ENCODE measurements at places on chromosomes 5 and 9. TPM values are rescaled to one million over a fixed set of nuclear protein-coding genes. Genes with fewer than 3 reads are reported as not detected.

Gene ZDHHC11
- 0.78 TPM for total RNA-seq

Gene PIP5K1B
- 17.1 TPM for total RNA-seq

Gene CCL28
- 10.7 TPM for total RNA-seq

Gene PCDHB16
- not detected for total RNA-seq

Gene ZNF189
- 21.1 TPM for total RNA-seq

Gene PCDHA5
- not detected for total RNA-seq

Gene BOD1
- total RNA-seq = 32.4 TPM

Gene RECK
- 4.2 TPM for total RNA-seq

Gene ARL14EPL
- not detected for total RNA-seq

Gene KCTD16
- not detected for total RNA-seq

Gene COL15A1
- total RNA-seq = 0.15 TPM

Gene DBH
- total RNA-seq = not detected

Gene LRRC26
- 0.31 TPM for total RNA-seq

Gene TMC1
- total RNA-seq = not detected

Gene RPL37
- 2,223 TPM for total RNA-seq

Gene CDH9
- not detected for total RNA-seq

Gene BAAT
- total RNA-seq = not detected

Gene MEIKIN
- not detected for total RNA-seq

Gene SPINK6
- not detected for total RNA-seq
